ENCODE measurements at places on chromosomes 1 and 21.

GRCh38 chr1:89331890-89332289 is 32.0 kb upstream of the GBP6 start:
- DNase-seq = no peak

- no peak for DNase-seq
Measured at GRCh38 chr1:218851586-218851985, 322.1 kb upstream of the LYPLAL1 start.

DNA sequence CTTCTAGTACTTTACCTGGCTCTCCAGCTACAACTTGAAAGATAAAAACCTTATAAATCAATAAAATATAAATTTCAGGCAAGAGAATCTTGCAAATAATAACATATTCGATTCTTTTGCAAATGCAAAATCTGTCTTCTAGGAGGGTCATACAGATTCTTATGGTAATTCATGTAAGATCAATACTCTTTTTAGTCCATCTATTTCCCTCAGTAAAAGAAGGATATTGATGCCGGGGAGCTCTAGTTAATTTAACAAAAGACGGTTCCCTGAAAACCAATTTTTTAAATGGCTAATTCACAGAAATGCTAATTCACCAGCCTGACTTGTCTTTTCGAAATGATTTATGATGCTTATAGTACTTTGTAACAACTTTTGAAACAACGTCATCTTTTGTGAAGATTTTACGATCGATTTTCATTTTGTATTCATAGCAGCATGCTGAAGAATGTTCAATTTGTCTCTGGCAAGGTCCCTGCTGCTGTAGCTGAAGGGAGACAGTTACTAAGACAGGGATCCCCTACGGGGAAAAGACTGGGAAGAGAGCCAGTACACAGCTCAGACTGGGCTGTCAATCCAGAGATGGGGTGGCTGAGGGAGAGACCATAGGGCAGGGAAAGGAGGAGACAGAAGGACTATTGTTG is 90.6 kb upstream of the SPAG17 start:
- DNase-seq = no peak

DNA sequence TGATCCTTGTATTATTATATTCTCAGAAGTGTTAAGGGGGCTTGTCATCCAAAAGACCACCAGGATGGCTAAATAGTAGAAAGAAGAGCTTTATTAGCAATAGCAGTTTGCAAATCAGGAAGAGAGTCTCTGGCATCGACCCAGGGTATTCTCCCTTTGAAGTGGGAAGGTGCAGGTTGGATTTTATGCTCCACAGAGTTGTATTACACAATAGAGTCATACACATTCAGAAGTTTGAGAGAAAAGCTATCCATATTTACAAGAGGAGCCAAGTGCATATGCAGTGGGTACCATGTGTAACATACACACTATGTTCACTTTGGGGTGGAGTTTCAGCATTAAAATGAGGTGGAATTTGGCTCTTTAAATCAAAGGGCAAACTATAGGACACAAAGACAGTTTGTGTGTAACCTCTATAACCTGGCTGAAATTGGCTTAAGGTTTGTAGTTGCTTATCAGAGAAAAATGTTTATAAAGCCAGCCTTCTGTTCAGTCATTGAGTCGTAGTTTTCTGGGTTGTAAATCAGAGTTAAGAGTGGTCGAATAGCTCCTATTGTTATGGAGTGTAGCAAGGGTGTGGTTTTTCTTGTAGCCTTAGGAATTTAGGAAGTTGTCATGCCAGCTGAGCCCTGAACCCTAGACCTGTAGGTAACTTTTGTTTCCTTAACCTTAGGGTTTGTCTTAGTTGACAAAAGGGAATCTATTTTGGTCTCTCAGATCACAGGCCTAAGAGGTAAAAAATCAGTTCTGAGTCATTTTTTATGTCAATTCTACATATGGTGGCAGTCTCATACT is 125.3 kb downstream of the DNM3 start:
- no peak for DNase-seq

DNA sequence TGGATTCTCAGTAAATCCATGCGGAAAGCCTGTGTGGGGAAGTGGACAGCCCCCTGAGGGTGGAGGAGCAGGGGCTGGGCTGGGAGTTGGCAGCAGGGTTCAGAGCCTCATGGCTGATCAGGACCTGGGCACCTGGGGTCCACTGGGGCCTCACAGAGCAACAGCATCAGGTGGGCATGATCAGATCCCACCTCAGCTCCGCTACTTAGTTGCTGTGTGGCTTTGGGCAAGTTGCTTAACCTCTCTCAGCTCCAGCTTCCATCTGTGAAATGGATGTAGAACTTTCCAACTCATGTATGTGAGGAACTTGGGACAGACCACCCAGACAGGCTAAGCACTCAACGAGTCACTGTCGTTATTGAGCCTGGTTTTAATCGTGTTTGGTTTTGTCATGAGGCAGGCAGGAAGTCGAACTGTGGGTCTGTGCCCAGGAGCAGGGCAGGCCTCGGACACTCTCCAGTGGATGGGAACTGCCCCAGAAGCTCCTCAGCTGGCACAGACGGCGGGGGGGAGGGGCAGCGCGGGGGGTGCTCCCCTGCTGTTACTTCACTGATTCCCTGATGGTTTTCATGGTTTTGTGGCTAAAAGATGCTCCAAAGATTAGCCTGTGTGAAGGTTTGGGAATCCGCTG is 155.8 kb upstream of the TMEM51 start:
- DNase-seq = no peak

DNA sequence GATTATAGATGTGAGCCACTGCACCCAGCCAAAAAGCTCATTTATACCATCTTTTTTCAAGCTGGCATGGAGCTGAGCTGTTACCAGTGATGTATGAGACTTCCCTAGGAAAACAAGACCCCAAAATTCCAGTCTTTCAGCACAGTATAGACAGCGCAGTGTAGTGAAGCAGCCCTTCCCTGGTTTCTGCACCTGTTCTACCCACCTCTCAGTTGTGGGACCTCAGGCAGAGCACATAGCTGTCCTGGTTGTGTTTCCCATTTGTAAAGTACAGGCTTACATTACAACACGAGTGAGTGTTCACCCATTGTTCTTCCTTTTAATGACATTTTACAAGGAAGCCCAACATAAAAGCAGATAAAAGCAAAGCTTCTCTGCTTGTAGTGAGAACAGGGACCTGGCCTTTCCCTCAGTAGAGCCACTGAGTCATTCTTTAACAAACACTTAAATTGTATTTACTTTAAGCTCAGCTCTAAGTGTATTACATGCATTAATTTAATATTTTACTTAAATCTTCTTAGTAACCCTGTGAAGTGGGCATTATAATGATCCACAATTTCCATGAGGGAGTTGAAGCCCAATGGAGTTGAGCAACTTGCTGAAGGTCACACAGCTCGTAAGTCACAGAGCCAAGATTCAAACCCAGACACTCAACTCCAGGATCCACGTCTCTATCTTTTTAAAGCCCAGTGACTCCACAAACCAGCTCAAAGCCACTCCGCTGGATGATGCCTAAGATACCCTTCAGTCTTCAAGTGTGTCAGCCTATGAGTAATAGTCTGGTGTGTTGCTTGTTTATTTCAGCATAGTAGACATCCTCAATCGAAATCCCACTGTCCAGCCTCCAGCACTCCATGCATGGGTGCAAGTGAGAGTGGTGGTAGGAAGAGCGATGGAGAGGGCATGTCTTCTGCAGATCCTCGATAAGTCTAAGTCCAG is 40.5 kb upstream of the CAPZB start:
- DNase-seq = no peak

- DNase-seq = no peak
Measured at GRCh38 chr1:87278825-87279535, 49.7 kb upstream of the LMO4 start.

GRCh38 chr1:10267921-10268320 is 57.6 kb downstream of the KIF1B start:
- DNase-seq = no peak

DNA sequence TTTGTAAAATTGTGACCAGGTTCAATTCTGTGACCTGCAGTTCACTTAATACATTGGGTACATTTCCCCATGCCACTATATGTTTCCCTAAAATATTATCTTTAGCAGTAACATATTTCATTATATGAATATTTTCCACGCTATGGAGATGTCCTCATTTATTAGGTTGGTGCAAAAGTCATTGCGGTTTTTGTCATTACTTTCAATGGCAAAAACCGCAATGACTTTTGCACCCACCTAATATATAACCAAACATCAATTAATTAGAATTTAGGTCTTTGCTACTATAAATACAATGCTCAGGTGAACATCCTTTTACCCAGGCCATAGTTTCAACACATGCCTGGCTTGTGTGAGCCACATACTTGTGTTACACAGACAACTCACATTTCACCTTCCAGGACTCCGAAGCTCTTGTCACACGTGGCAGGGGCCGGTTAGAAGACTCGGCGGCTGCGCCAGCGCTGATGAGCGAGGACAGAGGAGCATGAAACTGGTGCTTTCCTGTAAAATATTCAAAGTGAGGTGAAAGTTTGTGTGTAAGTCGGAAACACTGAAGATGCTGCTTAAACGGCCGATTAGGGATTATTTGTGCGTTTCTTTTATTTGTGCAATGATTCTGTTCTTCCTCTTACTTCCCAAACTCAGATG is 215.5 kb downstream of the KIF26B start:
- no peak for DNase-seq

GRCh38 chr1:88398338-88398737 is 285.7 kb upstream of the PKN2 start:
- DNase-seq = no peak

- DNase-seq = no peak
Measured at GRCh38 chr1:20070357-20070756, 363 bp downstream of the PLA2G5 start.

DNA sequence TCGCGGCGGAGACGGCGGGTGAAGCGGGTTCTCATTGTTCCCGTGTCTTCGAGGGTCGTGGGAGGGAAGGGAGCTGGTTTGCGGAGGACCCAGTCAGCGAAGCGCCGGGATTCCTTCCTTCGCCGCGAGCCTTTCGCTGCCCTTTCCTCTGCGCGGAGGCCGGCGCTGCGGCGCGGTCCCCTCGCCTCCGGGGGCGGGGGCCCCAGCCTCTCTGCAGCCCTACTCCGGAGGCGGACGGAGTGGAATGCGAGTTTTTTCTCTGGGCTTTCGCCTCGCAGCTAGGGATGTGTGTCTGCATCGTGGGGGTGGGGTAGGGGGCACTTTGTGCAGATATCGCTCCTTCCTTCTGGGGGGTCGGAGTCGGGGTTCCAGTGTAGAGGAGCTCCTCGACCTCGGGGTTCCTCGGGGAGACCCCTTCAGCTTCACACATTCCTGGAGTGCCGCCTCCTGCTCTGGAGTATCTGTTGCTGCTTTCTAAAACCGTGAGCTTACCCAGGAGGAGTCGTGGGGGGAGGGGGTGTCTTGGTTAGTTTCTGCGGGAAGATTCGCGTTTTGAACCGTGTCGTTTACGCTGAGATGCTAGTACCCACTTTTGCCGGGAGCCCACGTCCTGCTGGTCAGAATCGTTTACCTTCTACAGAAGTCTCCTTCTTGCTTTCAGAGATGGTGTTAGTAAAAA is 595 bp downstream of the RNF2 start:
- DNase-seq = peak; percentile 17

DNA sequence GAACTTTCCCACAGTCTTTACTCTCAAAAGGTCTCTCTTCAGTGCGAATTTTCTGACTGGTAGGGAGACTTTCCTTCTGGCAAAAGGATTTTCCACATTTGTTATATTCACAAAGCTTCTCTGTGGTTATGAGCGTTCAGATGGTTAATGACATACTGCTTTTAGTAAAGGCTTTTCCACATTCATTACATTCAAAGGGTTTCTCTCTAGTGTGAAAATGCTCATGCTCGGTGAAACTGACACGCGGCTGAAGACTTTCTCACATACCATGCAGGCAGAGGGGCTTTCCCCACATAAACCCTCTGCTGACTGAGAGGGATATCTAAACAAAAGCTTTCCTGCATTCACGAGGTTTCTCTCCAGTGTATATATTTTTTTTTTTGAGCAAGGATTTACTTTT is 9.9 kb upstream of the KLF18 start:
- DNase-seq = no peak

DNA sequence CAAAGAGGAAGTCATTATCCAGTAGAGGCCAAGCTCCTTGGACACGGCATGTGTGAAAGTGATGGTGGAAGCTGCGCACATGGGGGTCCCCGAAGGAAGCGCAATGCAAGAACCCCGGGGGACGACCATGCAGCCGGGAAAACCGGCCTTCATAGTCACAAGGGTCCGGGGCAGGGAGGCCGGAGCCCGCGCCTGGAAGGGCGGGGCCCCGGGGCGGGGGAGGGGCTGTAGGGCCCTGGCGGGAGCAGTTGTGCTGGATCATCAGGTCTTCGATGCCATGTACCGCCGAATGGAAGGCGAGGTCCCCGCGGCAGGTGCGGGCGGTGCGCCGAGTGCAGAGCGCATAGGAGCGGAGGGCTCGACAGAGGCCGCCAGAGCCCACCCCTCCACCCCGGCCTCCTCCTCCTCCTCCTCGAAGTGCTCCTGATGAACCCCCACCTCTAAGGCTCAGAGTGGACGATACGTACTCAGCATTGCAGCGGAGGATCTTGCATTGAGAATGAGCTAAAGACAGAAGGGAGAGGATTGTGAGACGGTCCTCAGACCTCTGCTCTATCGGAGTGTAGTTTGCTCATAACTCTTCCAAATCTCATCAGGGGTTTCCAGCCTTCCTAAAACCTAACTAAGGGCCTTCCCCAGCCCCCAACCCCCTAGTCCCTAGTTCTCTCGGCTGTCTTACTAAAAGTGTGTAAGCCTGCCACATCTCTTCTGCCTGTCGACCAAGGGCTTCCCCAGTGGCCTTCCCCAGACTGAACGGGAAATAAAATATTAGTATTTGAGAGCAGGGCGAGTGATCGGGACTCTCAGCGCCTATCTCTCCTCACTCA is 2.1 kb downstream of the HJV start:
- DNase-seq = no peak

- no peak for DNase-seq
Measured at GRCh38 chr1:167748906-167749305, 27.1 kb downstream of the MPZL1 start.

All from C1 segment of cervical spinal cord (tissue), 14 donors.